Right renal pelvis (tissue), 4 donors: ENCODE measurements at places on chromosomes 1 and 21. TPM values are rescaled to one million over a fixed set of nuclear protein-coding genes. Genes with fewer than 3 reads are reported as not detected.

The TNFSF18 gene
- 0.30 TPM for polyA plus RNA-seq

The ARHGEF10L gene
- 51.3 TPM for polyA plus RNA-seq

The CD160 gene
- 0.82 TPM for polyA plus RNA-seq

The NR1I3 gene
- polyA plus RNA-seq = 3.9 TPM

DNA sequence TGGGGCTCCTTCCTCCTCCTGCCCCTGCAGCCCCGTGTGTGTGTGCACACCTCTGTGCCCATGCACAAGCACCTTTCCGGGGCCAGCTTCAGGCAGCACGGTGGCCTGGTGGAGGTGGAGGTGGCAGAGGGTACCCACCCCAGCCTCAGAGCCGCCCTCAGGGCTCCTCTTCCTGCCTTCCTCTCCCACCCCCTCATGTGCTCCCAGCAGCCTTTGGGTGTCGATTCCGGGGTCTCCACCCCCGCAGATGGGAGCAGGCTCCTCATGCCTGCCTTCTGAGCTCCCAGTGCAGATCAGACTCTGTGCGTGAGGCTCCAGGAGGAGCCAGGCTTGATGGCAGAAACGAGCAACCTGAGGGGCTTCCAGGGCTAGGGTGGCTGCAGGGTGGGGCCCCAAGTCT is 29.2 kb upstream of the PLCH2 start:
- DNase-seq = no peak

DNA sequence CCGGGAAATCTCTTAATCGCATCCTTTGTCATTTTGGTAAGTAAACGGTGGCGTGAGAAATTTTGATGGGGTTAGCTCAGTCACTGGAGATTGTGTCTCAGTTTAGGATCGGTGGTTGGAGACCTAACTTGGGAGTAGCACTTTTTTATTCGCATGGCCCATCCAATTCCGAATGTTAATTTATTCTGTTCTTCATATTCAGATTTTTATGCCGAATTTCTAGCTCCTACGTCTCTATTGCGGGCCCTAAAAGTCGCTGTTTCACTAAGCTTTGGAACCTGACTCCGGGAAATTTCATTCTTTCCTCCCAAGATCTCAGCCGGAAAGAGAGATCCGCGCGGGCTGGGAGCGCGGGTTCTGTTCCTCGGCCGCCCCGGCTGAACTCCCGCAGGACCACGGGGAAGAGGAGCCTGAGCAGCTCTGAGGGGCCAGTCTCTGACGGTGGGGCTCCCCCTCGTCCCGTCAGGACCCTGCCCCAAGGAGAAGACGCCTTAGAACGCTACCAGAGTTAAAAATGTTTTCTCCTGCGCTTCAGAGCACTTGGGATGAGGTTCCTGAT is 279.7 kb downstream of the FAM72C start:
- no peak for DNase-seq

- no peak for DNase-seq
These were observed 26.5 kb upstream of the MTR start for GRCh38 chr1:236768601-236769000.

GRCh38 chr1:212587016-212587887 is 21.3 kb upstream of the ATF3 start:
- no peak for DNase-seq

DNA sequence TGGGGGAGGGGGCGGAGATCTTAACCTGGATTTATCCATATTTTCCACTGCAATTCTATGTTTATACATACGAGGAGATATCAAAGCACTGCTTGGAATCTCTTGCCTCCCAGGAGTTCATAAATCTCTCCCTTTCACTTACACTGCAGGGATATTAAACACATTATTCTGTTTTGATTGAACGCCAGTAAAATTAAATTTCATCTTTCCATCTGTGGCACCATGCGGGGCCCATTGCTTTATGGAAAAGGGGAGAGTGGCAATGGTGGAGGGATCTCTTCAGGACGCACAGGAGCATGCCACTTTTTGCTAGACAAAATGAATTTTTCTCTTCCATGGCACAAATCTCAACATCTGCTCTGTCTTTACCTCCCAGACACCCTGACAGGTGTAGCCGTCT is 648.0 kb upstream of the PLXNA2 start:
- no peak for DNase-seq

DNA sequence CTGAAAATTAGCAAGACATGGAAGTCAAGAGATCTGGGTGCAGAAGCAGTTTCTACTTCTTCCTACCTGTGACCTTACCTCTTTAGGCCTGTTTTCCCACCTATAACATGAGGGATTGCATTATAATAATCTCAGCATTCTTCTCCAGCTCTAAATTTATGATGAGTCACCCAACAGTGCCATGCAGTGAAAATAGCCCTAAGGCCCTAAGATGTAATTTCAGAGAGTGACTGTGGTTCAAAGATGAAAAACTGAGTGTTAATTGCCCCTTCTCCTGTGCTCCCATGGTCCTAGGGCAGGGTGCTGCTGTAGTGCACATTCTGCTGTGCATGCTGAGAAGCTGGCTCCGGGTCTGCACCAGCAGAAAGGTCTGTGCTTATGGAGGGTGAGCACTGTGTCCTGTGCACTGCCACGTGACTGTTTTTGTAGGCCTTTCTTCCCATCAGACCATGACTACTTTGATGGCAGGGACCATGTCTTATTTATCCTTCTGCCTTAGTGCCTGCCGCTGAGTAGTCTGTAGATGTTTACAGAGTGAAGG is 29.7 kb downstream of the JUN start:
- DNase-seq = no peak

GRCh38 chr1:62841587-62842169 is 57.7 kb downstream of the ATG4C start:
- DNase-seq = peak; percentile 53

DNA sequence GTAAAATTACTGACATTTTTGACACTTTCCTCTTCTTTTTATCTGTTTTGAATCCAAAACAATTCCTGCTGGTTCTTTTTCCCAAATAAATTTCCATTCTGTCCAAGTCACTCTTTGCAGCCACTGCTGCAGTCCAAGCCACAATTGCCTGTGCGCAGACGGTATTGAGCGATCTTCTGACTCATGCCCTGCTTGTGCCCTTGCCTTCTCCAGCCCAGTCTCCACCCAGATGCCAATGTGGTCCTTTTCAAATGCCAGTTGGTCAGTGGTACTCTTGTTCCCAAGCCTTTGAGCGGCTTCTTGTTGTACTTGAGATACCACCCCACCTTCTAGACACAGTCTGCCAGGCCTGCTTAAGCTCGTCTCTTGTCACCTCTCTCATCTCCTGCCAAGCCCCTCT is 78.9 kb downstream of the CAMTA1 start:
- DNase-seq = no peak

DNA sequence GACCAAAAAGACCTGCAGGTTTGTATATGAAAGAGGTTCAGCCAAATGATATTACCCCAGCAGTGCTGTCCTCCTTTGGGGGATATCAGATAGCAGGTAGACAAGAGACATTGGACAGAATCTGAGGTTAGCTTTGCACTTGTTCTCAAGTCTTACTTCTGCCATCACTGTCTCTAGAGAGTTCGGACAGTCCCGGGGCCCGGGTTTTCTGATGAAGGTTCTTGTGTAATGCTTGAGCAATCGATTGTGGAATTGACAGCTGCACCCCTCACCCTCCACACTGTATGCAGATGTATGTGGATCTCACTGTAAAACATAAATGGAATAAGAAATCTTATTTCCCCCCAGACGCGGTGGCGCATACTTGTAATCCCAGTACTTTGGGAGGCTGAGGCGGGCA is 56.2 kb upstream of the MORC3 start:
- DNase-seq = no peak
